Motor neuron (in vitro differentiated cells): ENCODE measurements at places on chromosomes 1 and 21.

DNA sequence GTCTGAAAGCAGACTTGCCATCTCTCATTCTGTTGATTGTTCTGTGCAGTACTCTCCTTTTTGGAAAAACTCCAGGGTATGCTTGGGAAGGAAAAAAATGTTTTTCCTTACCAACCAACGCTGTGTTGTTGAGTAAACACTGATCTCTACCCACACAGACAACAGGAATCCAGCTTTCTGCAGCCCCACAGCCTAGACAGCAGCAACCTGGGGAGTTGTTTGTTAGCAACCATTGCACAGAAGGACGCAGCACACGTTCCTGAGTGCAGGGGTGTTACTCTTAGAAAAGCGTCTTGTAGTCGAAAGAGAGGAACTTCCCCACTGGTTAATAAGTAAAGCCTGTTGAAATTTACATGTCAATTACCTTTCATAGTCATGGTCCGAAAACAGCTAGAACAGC is 56.6 kb downstream of the SMYD2 start:
- peak; percentile 73 for ATAC-seq

GRCh38 chr1:213989002-213989855 is 1.5 kb downstream of the PROX1 start:
- peak; percentile 4 for ATAC-seq

DNA sequence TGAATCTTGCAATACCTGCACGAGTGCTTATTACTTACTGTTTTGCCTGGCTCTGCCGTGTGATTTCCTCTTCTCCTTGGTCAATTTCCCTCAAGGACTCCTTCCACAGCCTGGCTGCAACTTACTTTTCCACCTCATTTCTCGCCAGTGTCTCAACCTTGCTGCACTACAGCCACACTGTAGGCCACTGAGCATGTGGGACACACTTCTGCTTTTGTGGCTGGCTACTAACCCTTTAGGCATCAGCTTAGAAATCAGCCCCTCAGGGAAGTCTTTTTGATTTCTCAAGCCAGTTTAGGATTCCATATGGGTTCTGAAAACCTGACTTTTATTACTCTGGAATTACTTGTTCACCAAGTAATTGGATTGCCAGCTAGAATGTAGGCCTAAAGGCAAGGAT is 5.2 kb upstream of the DMRTB1 start:
- no peak for ATAC-seq

DNA sequence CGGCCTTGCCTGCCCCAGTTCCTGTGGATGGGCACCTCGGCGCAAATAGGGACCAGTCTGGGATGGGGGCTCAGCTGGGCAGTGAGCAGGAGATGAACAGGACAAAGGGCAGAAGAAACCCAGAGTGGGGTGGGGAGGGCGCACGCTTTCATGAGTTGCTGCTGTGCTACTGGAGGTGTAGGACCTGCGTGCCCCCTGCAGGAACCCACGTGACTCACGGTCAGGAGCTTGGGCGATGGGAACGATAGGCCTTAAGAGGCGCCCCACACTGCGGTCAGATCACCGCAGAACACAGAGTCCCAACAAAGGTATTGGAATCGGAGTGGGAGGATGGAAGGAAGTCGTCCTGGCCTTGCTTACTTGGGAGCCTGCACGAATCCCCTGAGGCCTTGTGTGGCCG is 17.2 kb downstream of the PRDM15 start:
- no peak for ATAC-seq

GRCh38 chr21:31354122-31354521 is 10.1 kb upstream of the TIAM1 start:
- no peak for ATAC-seq

GRCh38 chr1:228194436-228194835 is 13.4 kb upstream of the OBSCN start:
- no peak for ATAC-seq

GRCh38 chr1:22592051-22592450 is 28.8 kb downstream of the EPHA8 start:
- no peak for ATAC-seq

DNA sequence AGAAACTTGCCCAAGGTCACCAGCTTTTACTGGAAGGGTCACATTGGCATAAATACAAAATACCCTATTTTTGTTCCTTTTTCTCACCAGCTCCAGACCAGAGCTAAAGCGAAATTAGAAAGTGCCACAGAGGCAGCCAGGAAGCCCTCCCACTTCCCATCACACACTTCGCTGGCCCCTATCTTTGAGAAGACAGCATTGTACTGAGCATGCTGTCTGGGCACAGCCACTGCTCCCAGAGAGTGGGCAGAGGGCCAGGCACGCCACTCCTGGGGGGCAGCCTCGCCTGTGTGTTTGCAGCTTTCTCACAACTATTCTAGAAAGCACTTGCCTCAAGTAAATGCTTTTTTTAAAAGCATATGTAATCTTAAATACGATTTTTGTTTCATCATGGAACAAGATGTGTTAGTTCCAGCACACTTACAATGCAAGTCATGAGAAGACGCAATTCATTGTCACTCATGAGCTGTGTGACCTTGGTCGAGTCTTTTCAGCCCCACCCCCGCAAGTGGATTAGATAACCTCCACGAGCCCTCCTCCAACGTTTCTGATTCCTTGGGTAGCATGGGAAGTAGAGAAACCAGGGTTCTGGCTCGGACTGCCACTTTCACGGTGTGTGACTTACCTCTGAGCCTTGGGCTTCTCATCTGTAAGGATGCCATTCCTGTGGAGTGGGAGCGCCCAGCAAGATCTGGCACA is 25.7 kb upstream of the EPHA8 start:
- ATAC-seq = no peak

DNA sequence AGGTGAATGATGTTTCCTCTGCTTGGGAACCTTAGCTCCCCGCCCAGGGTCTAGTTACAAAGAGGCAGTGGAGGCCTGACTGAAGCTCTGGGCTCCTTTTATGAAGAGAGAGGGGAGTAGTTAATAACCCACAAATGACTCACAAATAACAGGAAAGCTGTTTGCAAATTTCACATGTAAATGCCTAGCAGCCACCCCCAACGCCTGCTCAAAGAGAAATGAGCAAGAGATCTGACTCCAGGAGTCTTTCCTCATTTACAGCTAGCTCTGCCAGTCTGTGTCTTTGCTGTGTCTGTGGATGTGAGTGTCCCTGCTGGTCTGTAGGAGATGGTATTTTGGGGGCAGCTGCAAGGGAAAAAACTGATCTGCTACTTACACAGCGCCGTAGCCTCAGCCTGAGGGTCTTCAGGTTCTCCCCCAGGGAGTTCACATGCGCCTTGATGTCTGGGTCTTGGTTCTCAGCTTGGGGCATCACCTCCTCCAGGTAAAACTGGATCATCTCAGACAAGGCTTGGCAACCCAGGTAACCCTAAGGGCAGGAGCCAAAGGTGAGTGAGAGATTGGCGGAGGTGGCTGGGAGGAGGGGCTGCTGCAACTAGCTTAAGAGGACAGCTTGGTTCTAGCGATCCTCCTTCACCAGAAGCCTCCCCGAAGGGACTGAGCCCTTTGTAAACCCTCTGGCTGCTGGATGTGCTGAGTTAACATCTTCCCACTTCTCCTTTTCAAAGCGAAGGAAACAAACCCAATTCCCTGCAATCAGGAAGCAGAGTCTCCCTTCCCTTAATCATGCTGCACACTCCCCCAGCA is at the start of gene IL19:
IL19 (plus strand) TSS at position 243 of the 807 bp plus-strand sequence. CDS start 65,890 bp downstream, outside the sequence.
- peak; percentile 62 for ATAC-seq

GRCh38 chr1:8677782-8678181 is 139.7 kb downstream of the RERE start:
- ATAC-seq = no peak

- no peak for ATAC-seq
Observed at GRCh38 chr1:215767761-215768160, 200.7 kb downstream of the KCTD3 start.
